ENCODE measurements at places on chromosomes 3 and 15.

DNA sequence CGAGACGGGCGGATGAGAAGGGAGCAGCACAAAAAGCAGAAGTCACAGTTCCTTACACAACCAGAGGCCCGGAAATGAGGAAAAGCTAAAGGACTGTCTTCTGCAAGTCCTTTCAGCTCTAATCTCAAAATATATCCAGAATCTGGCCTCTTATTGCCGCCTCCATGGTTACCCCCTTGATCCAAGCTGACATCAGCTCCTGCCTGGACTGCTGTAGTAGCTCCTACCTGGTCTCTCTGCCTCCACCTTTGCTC lies 324.0 kb upstream of the ROPN1 start:
- DNase-seq: no peak

- DNase-seq: no peak
Observed at GRCh38 chr3:197961582-197961945, 1.5 kb downstream of the LMLN start.

DNA sequence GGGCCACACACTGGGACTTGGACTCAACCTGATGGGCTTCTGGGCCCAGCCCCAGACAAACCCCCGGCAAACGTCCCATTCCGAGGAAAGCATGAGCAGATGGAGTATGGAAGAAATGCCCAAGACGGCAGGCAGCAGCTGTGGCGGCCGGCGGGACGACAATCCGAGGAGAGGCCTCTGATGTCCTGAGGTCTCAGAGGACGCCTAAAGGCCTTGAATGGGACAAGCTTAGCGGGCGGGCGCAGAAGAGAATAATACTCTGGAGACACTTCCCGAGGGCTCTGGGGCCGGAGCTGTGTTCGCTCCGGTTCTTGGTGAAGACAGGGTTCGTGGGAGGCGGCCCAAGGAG lies 482 bp upstream of the OGG1 start:
- DNase-seq: no peak

- DNase-seq: peak; percentile 38
Observed at GRCh38 chr15:80418892-80419537, 14.8 kb downstream of the ARNT2 start.

- no peak for DNase-seq
Observed at GRCh38 chr3:142507241-142507640, 59.4 kb upstream of the XRN1 start.

DNA sequence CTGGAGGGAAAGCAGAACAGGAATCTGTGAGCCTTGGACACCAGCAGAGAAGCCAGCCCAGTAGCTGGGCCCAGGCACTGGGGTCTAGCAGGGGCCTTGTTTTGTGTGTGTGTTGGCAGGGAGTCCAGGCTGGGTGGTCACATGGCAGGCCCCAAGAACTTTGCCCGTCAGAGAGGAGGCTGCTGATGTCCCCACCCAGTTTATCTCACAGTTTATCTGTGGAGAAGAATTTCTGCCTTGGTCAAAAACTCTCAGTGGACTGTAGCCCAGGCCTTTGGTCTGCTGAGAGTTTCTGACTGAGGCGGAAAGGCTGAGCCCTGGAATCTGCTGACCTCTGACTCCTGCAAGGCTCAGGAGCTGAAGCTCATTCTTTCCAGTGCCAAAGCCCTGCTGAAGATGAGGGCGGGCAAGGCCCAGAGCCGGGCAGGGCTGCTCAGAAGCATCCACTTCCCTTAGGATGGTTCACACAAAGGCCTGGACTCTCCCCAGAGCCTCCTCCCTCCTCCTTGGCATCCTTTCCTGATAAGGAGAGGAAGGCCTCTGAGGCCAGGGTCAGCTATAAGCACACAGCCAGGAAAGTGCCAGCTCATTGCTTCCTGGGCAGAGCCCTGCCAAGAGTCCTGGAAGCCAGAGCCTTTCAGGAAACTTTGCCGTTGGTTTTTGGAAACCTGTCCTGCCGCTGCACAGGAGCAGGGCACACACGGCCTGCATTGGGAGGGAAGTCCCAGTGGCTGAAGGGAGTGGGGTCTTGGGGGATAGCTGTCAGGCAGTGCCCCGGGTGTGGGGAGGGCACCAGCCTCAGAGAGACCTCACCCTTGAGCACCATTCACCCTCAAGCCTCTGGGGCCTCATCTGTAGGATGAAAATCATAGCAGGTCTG lies 37.2 kb upstream of the SLCO2A1 start:
- no peak for DNase-seq
